Right atrium auricular region (tissue), 2 donors: ENCODE measurements at places on chromosomes 5 and 9. TPM values are rescaled to one million over a fixed set of nuclear protein-coding genes. Genes with fewer than 3 reads are reported as not detected.

RORB gene
- 2.4 TPM for total RNA-seq

GRCh38 chr9:129237164-129237611, 59.1 kb upstream of the IER5L start:
- H3K27ac ChIP-seq, result no peak overlapping the region
- no peaks in the 10 kb centered on the region for H3K27me3 ChIP-seq
- DNase-seq, result no peak
- H3K4me3 ChIP-seq, result no peak overlapping the region
- no peaks in the 10 kb centered on the region for H3K4me1 ChIP-seq

CDC20B gene
- total RNA-seq, result not detected

INSL4 gene
- not detected for total RNA-seq

DNA sequence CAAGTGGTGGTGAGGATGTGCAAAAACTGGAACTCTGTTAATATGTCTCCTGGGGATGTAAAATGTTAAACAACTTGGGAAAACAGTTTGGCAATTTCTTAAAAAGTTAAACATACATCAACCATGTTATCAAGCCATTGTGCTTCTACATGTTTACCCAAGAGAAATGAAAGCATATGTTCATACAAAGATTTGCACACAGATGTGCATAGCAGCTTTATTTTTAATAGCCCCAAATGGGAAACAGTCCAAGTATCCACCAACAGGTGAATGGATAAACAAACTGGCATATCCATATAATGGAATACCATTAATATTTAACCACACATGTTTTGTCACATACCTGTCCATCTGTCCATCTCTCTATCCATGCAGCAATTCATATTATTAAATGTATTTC, 6.2 kb downstream of the VPS13A start:
- H3K27me3 ChIP-seq, result no peaks in the 10 kb centered on the region
- no peaks in the 10 kb centered on the region for H3K36me3 ChIP-seq
- DNase-seq, result no peak
- no peak overlapping the region for H3K4me3 ChIP-seq
